ENCODE measurements at places on chromosomes 7 and 10. TPM values are rescaled to one million over a fixed set of nuclear protein-coding genes. Genes with fewer than 3 reads are reported as not detected.
A peak's percentile ranks its signal among the peaks of the same experiment; 100 is the strongest.

- DNase-seq = peak; percentile 65
These were observed 101.9 kb upstream of the TNRC18 start for GRCh38 chr7:5525271-5526099.

Gene CNOT4
- total RNA-seq = 25.8 TPM

Gene RNLS
- not detected for total RNA-seq

Gene DTX2
- 100 TPM for total RNA-seq

Gene OR6B1
- not detected for total RNA-seq
